ENCODE measurements at places on chromosomes 2 and 18.

DNA sequence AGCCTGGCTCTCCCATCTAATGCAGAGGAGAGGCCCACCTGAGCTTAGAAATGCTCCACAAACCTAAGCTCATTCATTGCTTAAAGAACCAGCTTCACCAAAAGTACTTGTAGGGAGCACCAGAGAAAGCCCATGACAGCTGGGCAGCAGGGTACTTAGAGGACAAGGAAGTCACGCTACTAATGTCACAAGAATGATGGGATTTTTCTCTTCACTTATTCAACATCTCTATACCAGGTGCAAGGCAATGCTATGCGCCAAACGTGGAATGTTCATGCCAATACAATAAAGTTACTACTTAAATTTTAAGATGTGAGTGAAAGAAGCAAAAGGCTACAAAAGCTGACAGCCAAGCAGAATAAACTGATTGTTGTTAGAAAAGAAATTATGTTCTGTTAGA is 36.0 kb downstream of the LONRF2 start:
- no peak for DNase-seq

GRCh38 chr18:44298566-44298965 is 382.1 kb upstream of the SETBP1 start:
- no peak for DNase-seq

DNA sequence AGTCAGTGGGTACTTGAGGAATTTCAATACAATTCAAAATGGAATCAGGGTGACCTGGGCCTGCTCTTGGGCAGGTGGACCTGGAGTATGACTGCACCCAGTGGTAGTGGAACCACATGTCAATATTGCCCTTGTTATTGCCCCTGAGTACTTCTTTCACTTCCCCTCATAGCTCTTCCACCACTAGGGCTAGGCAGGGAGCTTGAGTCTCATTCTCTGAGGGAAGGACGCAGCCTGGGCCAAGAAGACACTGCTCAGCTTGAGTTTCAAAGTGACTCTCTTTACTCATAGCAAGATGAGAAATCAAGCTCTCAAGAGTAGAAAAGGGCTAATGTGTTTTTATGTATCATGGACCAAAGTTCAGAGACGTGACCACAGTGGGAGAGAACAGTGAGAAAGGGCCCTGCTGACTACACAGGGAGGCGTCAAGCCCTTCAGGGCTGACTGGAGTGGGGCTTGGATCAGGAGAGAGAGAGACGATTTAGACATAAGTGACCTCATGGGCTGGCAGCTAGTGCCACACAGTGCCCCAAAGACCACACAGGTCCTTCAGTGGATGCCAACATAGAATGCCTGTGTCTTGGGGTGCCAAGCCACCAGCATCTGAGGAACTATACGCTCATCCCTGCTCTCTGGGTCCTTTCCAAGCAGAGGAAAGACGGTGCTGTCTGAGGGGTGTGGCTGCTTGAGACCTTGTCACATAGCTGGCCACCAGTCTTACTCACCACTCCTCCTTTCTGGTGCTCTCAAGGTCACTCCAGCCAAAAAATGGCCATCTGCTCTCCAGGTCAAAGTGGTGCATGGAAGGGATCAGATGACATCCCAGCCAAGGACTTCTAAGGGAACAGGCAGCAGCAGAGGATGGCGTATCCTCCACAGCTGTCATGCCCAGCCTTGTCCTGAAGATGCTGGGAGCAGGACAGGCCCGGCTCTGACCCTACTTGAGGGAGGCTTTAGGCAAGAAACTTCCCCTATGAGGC is 13.0 kb downstream of the PTMA start:
- DNase-seq: no peak

GRCh38 chr2:119837759-119838158 is 78.0 kb downstream of the PTPN4 start:
- DNase-seq: no peak

- DNase-seq: no peak
Measured at GRCh38 chr2:141482697-141483096, 648.1 kb downstream of the LRP1B start.

DNA sequence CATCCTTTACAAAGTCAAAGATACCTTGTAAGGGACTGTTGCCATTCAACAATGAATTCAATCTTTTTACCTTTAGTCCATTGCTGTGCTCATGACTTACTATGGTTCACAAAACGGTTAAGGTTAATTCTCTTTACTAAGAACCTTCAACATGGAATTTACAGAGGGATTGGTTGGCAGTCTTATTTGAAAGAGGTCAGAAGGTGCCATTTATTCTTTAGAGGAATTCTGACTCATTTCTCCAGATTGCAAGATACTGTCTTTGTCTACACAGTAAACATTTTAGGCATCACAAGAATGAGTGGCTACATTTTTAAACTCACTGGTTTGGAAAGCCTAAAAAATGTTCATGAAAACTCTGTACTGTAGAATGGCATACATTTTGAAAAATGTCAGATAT is 17.4 kb downstream of the KCNH7 start:
- no peak for DNase-seq

- no peak for DNase-seq
Measured at GRCh38 chr2:43246641-43247040, 20.2 kb upstream of the ZFP36L2 start.

DNA sequence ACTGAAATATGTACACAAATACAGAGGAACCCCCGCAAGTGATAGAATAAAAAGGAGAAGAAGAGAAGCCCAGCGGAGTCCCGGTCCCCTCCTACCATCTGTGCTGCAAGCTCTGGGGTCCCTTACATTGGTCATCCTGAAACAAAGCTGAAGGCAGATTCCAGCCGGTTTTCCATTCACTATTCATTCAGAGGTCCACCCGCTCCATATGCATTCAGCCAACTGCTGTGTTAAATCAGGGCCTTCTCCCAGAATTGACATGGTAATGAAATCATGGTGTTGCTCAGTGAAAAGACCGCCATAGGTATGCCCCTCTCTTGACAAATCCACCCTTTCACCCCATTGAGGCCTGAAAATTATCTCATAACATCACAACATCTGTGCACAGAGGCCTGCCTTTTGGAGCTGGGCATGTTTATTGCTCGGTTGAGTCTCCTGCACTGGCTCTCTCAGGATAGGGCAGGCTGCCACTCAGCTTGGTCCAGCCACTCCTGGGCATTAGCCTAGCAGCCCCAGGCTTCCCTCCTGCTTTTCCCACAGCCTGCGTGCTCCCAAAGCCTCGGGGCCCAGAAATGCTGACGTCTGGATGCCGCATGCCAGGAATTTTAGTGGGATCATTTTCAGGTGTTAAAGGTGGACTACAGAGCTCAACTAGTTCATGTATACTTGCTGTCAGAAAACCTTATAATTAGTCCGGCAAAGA is 39.3 kb upstream of the ID2 start:
- no peak for DNase-seq

DNA sequence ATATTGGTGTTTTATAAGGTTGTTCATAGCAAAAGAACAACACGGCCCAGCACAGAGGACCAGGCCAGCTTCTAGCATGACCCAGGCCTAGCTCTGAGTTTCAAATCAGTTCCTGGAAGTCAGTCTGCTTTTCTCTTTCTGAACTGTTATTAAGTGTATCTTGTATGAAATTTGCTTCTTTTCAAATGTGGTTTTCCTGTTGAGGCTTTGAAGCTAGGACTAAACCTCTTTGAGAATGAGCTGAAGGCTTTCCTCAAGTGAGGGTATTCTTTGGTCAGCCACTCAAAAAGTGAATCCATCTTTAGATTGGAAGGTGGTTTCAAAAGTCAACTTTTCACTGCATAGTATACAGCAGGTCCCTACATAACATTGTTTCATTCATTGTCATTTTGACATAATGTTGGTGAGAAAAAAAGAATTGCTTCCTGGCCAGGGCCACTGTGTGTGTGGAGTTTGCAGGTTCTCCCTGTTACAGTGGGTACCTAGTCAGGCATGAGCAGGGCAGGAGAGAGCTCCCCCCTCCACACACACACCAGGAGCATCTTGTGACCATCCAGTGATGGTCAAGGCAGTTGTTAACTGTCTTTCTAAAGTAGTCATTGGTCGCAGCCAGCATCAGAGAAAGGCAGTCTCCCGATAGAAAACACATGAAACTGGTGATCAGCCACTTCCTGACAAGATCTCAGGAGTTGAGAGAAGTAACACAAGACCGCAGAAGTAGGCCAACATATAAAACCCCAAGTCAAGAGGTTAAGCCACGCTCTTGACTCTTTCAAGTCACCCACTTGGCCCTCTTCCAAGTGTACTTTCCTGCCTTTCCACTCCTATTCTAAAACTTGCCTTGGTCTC is 6.7 kb upstream of the ACAA2 start:
- peak; percentile 19 for DNase-seq

- DNase-seq: no peak
Measured at GRCh38 chr2:217920879-217921603, 81.8 kb downstream of the TNS1 start.

GRCh38 chr2:189631849-189632248 is 29.4 kb upstream of the ASNSD1 start:
- no peak for DNase-seq

- no peak for DNase-seq
Measured at GRCh38 chr2:132676999-132677398, 7.0 kb upstream of the LYPD1 start.

DNA sequence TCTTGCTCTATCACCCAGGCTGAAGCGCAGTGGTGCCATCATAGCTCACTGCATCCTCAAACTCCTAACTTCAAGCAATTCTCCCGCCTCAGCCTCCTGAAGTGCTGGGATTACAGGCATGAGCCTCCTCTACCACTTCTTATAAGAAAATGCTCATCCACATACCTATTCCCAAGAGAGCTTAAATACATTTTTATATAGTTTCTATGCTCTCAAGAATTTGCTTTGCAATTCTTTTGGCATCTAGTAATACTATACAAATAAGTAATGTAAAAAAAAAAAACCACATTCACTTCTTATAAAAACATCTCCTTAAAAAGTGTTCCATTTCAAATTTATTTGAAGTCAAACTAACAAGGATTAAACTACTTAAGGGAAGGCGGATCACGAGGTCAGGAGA is 197.3 kb downstream of the DNAH7 start:
- DNase-seq: no peak

DNA sequence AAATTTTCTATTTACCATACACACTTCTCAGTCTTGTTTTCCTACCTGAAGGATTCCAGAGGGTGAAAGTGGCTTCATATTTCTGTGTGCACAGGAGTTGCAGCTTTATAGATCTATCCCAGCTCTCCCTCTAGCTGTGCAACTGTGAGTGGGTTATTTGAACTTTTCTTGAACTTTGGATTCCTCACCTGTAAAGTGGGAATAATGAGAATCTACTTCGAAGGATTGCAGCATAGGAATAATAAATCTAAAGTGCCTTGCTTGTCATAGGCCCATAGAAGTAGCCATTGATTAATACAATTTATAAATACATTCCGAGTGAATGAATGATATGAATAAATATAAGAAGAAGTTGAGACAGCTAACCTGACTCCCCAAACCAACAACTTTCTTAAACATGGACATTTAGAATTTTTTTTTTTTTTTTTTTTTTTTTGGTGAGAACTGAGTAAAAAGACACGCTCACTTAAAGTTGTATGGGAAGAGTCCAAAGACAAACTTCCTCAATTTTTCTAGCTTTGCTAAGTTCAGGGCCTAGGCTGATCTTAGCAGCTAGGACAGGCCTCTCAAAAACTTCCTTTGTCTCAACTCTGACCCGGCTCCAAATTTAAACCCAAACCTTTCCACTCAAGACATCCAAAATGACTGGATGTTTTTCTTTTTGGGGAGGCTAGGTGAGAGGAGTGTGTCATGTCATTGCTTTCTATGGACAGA is 203.3 kb upstream of the FBXO11 start:
- DNase-seq: no peak

- no peak for DNase-seq
Measured at GRCh38 chr2:154707994-154708575, 9.6 kb downstream of the KCNJ3 start.

DNA sequence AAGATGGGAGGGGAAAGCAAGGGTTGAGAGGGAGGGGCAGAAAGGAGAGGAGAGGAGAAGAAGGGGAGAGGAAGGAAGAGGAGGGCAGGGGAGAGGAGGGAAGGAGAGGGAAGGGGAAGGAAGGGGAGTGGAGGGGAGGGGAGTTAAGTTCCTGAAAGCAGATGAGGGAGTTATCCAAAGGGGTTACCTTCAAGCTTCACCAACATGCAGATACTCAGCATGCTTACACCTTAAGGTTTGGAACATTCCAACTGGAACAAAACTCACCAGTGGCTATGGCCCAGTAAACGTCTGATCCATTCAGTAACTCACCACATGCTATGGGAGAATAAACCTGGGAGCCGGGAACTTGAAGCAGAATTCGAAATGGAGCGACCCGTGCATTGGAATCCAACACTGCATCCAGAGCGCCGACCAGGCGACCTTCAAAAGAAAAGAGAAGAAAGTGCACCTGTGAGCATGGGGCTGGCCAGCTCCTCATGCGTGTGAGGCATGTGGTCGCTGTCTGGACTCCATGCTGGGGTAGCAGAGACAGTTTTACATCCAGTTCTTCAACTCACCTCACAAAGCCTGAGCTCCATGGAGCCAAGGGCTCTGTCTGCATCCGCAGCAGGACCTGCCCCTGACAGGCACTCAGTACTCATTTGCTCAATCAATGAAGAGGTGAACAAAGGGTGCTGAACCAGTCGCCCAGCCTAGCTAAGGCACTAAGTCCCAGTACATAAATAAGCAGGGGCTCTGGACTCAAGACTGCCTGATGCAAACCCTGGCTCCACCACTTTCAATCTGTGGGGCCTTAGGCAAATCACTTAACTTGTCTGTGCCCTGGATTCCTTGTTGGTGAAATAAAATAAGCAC is 61.0 kb downstream of the TBC1D8 start:
- DNase-seq: no peak

- no peak for DNase-seq
Measured at GRCh38 chr2:227410191-227410590, 22.4 kb upstream of the SCYGR1 start.
